ENCODE measurements at places on chromosomes 3 and 15.

DNA sequence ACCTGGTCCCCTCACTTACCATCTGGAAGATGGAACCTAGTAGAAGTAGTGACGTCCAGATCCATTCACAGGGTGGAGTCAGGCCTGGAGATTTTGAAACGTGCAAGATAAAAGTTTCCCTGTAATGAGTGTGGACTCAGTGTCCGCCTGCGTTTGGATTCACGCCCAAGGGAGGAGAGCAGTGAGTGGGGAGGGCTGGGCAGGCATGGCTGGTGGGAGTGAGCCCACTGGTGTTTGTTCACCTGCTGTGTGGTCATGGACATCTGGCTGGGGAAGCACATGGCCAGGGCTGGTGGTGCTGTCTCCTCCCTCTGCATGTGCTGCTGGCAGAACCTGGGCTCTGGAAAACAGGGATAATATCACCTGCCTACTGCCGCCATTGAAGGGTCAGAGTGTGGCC lies 37.0 kb downstream of the RLBP1 start:
- no peak for DNase-seq

- no peak for DNase-seq
Observed at GRCh38 chr3:125165189-125165947, 47.2 kb downstream of the SLC12A8 start.

DNA sequence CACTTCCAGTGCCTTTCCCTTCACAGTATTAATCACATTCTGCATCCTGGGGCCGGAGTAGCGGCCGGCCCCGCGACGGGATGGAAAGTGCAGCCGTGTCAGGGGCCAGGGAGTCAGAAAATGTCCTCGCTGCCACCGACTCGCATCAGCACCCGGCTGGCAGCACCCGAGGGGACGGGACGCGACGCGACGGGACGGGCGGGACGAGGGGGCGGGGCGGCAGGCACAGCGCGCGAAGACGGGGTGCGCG lies 353 bp downstream of the ATG3 start:
- DNase-seq, result no peak

GRCh38 chr15:48993380-48993779 lies 29.7 kb upstream of the SHC4 start:
- DNase-seq, result no peak

GRCh38 chr15:46489276-46489675 lies 854.4 kb downstream of the SQOR start:
- no peak for DNase-seq

DNA sequence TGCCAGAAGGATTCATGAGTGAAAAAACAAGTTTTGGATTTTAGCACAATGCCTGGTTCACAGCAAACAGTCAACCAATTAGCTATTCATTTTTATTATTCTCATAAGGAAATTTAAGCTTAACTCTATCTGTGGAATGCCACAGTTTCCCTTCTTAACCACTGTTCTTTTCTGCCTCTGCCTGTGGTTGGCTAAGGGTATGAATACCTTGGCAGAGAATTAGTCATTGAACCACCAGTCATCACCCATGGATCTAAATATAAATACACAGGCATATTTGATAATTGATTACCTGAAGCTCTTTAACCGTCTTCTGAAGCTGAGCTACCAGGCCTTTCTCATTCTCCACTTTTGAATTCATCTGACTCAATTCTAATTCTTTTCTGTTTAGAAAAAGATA lies 79.9 kb downstream of the MYH15 start:
- DNase-seq, result peak; percentile 10

GRCh38 chr3:48598323-48599076 lies 3.4 kb upstream of the COL7A1 start:
- no peak for DNase-seq

DNA sequence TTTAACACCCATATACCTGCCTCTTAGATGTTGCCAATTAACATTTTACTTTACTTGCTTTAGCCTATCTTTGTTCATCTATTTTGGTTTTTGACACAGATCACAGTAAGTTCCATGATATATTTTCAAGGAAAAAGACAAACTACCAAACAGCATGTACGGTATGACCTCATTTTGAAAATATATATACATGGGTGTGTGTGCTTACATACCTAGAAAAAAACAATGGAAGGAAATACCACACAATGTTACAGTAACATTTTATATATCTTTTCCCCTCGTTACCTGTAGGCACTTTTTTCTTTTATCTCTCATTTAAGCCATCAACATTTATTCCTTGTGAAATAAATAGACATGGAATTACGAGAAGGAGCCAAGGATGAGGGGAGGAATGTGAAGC lies 170.0 kb downstream of the FOXP1 start:
- no peak for DNase-seq

DNA sequence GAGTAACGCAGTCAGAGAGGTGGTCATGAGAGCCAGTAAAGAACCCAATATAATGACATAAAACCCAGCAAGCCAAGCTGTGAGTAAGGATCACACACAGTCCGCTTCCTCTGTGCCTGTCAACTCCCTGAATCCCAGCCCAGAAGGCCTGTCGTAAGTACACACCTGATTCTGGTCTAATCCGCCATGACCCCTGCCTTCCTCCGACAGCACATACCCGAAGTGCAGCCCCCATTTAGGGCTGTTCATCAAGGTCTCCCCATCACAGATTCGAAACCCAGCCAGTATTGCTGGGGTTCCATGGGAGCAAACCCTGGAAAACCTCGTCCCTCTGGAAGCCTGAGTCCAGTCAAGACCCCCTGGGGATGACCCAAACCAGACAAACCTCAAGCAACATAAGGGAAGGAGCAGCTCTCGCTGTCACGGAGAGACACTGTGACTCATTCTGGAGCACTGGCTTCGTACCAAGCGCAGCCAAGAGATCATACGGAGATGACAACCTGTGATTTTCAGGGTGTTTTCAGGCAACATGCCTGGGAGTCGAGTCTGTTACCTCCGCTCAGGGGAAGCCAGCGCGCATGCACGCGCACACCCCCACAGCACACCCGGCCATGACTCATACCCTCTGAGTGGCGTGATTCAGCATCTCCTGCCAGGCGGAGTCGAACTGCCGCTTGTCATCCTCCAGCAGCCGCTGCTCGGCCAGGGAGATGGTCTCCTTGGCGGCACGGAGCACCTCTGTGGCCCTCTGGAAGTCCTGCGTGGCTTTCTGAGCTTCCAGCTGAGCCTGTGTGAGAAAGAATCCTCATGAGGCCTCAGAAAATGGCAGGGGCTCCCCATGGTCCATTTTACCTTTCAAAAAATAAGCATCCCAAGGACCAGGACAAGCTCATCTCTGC lies 63.0 kb downstream of the SH3BP5 start:
- peak; percentile 97 for DNase-seq

DNA sequence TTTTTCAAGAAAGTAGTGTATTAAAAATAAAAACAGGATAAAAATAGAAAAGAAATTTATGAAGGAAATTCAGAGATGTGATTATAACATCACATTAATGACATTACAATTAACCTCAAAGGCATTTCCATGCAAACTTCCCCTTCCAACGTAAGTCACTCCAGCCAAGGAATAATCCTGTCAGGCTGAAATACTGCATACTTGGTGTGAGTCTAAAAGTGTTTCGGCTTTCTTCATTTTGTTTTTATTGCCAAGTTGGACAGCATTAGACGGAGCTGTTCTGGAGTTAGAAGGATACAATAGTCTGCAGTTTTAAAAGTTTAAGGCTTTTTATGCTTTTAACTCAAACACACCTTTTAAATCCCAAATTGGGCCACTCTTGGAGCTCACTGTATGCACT lies 435.0 kb downstream of the MECOM start:
- DNase-seq, result no peak

- DNase-seq, result no peak
Observed at GRCh38 chr15:60535743-60536142, 56.8 kb upstream of the ICE2 start.

DNA sequence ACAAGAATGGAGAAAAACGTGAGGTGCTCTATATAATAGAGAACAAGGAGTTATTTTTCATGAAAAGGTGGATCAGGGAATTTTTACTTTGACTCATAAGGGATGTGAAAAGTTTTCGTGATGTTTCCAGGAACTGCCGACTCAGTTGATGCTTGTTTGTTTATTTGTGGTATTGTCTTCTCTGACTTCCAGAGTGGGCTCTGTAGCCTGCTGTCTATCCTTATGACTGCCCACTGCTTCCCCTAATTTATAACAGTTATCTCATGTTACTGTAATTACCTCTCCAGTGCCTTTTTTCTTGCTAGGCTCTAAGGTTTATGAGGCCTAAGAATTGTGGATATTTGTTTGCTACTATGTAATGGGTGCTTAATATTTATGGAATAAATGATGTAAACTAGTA lies 12.3 kb downstream of the ARL13B start:
- DNase-seq, result no peak

DNA sequence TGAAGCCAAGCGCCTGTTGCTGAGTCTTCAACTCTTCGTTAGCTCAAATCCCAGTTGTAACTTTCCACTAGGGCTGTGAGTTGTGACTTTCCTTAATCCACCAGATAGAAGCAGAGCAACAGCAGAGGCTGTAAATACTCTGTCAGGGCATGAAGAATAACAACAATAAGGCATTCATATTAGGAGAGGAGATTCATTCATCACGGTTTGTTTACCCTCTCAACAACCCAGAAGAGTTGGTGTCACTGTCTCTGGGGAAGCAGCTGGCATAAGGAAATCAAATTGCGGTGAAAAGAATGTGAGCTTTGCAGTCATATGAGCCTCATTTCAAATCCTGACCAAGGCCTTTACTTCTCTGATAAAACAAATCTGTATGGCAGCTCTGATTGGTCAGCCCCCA lies 184.8 kb downstream of the SHQ1 start:
- no peak for DNase-seq

GRCh38 chr3:64536166-64536565 lies 151.6 kb downstream of the ADAMTS9 start:
- DNase-seq, result no peak

DNA sequence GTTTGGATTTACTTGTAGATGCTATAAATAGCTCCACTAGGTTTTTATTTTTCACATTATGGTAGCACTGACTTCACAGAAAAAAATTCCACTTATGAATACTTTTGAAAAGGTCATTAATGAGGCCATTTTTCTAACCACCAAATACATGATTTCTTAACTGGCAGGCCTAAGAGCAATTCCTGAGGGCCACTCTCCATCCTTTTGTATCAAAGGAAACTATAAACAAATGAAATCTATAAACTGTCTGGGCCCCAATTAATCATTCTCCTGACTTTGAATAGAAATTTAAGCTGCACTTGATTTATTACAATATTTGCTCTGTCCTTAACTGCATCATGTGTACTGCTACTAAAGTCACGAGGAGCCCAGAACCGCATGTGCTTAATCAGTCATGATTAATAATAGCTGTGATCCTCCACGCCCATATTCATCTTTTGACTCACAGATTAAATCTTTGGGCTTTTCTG lies 25.1 kb upstream of the MTMR10 start:
- DNase-seq, result no peak

GRCh38 chr3:117630885-117631284 lies 921.3 kb downstream of the TUSC7 start:
- DNase-seq, result no peak

DNA sequence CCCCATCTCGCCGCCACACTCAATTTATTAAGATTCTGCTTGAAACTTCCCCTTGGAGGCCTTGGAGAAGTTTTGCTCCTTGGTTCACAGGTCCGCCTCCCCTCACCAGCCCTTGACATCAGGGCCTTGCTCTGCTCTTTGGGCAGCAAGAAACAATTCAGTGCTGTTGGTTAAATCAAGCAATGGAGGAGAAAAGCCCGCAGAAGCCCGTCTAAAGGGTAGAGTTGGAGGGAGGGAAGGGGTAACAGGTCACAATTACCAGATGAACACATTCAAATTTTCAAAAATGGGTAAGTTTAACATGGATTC lies 429 bp downstream of the PARP9 start:
- DNase-seq, result peak; percentile 39

DNA sequence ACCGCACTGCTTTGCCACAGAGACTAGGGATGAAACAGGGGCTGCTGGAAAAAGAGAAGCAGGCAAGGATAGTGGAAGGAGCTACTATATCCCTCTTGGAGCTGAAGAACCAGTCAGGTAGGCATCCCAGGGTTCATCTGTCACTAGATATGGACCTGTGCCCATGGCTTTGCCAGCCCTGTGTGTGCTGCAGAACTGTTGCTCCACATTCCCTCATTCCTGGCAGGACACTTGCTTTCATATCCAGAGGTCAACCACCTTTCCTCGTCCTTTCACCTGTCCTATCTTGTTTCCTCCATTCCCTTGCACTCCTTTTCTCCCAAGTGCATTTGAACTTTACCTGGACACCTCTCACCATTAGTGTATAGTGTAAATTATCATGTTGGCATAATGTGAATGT lies 12.0 kb downstream of the SNRK start:
- no peak for DNase-seq

DNA sequence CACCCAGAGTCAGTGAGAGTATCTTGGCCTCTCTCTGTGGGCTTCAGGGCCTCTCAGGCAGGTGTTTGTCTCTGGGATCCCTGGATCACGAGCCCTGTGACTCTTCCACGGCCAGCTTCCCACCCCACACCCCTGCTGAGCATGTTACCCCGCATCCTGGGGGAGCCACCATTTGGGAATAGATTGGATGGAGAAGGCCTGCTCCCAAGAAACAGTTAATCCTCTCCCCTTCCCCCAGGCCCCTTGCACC lies 15.5 kb upstream of the SRP14 start:
- DNase-seq, result no peak

DNA sequence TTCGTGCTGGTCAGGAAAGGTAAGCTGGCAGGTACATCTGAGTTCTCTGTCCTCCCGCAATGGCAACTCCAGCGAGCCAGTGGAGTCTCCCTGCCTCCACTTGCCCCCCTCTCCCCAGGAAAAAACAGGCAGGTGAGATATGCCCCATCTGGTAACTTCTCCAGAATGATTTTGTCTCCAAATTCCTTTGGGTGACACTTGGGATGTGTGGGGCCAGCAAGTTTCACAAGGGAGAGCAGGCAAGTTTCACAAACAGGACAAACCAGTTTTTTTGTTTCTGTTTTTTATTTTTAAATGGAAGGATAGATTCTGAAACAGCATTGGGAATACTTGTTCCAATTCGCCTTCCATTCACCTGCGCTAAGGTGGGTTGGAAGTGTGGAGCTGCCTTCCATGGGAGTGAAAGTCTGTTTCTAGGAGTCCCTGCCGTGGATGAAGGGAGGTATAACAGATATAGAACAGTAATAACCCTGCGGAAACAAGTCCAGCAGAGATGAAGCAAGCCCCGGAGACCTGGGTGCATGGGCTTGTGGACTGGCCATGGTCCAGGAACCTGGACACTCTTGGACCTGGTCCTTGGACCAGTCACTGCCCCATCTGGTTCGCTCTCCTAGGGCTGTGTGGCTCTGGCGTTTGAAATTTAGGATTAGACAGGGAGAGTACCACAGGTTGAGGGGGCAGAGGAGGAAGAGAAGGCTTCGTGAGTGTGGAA lies 22.9 kb upstream of the KIF23 start:
- no peak for DNase-seq

- no peak for DNase-seq
Observed at GRCh38 chr3:20458994-20459716, 273.1 kb upstream of the SGO1 start.

DNA sequence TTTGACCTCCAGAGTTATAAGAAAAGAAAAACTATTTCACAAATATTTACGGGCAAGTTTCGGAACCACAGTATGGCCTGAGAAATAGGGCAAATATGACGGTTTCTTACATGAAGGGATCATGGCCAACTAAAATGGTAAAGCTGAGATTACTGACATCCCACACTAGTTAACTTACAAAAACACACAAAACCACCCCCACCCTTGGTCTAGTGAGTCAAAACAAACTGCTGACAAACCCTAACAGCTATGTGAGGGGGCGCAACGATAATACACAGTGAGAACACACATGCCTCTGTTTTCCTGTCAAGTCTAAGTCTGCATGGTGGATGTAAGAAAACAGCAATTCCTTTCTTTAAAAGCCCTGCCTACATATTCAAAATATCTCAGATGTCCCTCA lies 32.3 kb downstream of the CBLB start:
- DNase-seq, result peak; percentile 90

GRCh38 chr3:64575211-64575844 lies 112.5 kb downstream of the ADAMTS9 start:
- DNase-seq, result peak; percentile 2

Measured in activated CD4-positive, alpha-beta T cell treated with anti-CD3 and anti-CD28 coated beads, Interleukin-10, Interleukin-2, amounts not matched to agents 100 ng/mL and 50 ng/mL, durations not matched to agents 16 hours and 8 hours (primary cell).